ENCODE measurements at places on chromosomes 6 and 20.

GRCh38 chr20:4472906-4473305 is 248.8 kb upstream of the PRND start:
- DNase-seq = peak; percentile 31

- no peak for DNase-seq
Observed at GRCh38 chr20:33169176-33169794, 1.3 kb downstream of the BPIFA2 start.

DNA sequence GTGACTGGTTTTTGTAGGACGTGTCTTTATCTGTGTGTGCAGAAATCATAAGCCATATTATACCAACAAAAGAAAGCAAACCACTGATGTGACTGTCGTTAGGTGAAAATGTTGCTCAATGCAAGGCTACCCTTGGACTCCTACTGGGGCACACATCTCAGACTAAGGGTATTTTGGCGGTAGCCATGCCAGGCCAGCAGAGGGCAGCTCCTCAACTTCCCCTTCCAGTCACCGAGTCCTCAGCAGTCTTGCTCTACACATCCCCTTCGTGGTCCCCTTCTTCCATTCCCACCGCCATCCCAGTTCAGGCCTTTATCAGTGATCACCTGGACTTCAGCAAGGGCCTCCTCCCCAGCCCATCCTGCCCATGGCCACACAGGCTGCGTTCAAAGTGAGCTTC is 113.7 kb upstream of the GGTLC1 start:
- DNase-seq = peak; percentile 51

- DNase-seq = peak; percentile 95
Observed at GRCh38 chr6:3612341-3613041, 139.0 kb downstream of the PXDC1 start.

- peak; percentile 50 for DNase-seq
Observed at GRCh38 chr20:17556837-17557674, 12.8 kb upstream of the DSTN start.

DNA sequence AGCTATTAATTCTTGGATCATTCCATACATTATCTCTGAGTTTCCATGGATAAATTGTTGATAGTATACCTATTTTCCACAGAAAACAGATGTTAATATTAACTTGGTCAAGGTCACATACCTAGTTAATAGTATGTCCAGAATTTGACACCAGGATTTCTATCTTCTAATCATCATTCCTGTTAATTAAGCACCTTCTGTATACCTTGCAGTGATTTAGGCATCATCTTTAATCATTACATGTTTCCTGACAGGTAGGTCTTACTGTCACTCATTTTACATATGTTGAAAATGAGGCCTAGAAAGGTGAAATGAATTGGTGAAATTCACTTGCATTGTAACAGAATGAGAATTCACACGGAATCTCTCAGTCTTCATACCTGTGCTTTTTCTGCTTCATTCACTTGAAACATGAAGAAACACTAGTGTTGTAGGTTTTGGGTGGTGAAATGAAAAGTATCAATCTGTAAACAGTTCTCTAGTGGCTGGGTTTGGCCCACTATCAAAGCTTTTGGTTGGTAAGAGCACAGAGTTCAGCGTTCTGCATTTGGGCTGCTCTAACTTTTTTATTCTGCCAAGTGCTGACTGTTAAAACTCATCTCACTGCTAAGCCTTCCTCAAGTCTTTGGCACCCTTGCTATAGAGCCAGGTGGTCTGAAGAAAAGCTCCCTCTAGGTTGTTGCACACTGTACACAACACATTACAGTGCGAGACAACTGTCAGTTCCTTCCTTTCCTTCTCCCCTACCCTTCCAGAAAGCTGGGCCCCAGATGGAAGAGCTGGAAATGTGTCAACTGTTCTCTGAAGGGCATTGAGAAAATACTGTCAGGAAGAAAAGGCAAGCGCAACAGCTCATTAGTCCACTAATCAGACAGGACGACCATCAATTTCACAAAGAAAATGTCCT is 57.8 kb upstream of the C20orf144 start:
- no peak for DNase-seq

DNA sequence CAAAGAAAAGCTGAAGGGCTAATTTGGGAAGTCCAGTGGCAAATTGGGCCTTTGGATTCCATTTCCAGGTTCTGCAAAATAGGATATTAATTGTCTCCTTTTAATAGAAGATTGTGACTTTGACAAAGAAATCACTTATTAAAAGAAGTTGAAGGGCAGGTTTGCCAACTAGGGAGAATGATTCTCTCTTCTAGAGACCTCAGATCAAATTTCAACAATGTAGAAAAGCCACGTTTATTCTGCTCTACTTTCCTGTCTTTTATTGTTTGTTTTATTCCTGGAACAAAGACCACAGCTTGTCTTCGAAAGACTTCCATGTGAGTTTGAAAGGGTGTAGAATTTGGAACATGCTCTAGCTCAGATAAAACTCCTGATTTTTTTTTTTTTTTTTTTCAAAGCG is 65.5 kb upstream of the PRL start:
- DNase-seq = peak; percentile 35
